Kidney (tissue), 22 donors: ENCODE measurements at places on chromosomes 1 and 21. TPM values are rescaled to one million over a fixed set of nuclear protein-coding genes. Genes with fewer than 3 reads are reported as not detected.

- no peak for DNase-seq
Observed at GRCh38 chr1:229029879-229030235, 241.1 kb upstream of the RAB4A start.

DNA sequence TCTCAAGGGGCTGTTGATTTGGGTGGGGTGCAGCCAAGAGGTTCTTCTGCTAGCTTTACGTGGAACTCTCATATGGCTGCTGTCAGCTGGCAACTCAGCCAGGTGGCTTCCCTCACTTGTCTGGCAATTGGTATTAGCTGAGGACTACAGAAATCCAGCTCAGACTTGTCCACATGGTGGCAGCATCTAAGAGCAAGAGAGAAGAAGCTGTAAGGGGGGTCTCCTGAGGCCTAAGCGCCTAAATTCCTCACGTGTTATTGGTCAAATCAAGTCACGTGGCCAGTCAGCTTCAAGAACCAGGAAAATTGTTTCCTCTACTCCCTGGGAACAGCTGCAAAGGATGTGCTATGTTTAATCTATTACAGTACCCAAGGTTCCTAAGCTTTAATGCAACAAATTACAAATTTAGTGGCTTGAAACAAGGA, 4.2 kb upstream of the DYRK3 start:
- DNase-seq, result peak; percentile 80

The BRWD1 gene
- total RNA-seq, result 43.9 TPM

The CRYAA gene
- not detected for total RNA-seq

GRCh38 chr21:28904961-28905435, 87.7 kb downstream of the LTN1 start:
- no peak for DNase-seq

DNA sequence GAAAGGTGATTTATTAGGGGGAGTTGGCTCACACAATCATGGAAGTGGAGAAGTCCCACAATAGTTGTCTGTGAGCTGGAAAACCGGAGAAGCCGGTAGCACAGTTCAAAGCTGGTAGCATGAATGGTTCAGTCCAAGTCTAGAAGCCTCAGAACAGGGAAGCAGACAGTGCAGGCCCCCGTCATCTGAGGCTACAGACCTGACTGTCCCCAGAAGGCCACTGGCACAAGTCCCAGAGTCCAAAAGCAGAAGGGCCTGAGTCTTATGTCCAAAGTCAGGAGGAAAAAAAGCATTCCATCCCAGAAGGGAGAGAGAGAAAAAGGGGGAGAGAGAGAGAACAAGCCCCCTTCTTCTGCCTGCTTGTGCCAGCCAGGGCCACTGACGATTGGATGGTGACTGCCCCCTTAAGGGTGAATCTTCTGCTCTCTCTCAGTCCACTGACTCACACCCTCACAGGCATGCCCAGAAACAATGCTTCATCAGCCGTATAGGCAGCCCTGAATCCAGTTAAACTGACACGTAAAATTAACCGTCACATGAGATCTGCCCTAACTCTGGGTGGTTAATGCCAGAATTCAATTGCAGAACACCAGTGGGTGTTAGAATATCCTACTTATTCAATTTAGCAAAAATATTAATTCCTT, 49.3 kb upstream of the POU2F1 start:
- no peak for DNase-seq

GRCh38 chr1:10106241-10106640, 73.5 kb downstream of the UBE4B start:
- no peak for DNase-seq
